ENCODE measurements at places on chromosomes 5 and 9.

DNA sequence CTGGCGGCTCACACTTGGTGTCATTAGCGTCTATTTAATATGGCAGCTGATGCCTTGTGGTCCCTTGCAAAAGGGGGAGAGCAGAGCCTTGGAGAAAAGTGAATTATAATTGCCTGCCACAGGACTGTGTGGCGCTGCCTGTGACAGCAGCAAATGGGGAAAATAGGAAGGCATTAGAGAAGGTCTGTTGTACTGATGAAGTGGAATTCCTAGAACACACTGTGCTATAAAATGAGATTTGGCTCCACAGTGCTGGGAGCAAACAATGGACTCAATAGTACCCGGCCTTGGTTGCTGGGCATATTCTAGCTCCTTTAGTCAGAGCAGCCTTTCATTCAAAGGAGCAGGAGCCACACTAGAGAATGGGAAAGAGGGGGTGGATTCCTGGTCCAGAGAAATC is 21.3 kb downstream of the SEMA6A start:
- no peak for DNase-seq

- DNase-seq, result no peak
Observed at GRCh38 chr5:133825631-133826289, 142.7 kb downstream of the C5orf15 start.

DNA sequence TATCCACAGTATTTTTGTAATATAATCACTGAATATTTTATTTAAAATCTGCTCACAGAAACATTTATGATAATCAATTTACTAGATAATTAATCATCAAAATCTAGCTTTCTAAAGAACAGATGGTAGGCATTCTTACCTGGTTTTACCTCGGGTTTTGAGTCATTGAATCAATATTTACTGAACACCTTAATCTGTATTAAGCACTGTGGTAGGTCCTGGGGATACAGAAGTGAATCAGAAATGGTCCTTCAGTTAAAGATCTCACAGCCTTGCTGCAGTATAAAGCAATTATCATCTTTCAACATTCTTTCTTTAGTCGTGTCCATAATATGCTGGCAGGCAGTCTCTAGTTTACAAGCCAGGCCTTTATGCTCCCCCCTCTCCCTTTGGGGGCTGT is 2.0 kb upstream of the MEIKIN start:
- DNase-seq, result no peak

DNA sequence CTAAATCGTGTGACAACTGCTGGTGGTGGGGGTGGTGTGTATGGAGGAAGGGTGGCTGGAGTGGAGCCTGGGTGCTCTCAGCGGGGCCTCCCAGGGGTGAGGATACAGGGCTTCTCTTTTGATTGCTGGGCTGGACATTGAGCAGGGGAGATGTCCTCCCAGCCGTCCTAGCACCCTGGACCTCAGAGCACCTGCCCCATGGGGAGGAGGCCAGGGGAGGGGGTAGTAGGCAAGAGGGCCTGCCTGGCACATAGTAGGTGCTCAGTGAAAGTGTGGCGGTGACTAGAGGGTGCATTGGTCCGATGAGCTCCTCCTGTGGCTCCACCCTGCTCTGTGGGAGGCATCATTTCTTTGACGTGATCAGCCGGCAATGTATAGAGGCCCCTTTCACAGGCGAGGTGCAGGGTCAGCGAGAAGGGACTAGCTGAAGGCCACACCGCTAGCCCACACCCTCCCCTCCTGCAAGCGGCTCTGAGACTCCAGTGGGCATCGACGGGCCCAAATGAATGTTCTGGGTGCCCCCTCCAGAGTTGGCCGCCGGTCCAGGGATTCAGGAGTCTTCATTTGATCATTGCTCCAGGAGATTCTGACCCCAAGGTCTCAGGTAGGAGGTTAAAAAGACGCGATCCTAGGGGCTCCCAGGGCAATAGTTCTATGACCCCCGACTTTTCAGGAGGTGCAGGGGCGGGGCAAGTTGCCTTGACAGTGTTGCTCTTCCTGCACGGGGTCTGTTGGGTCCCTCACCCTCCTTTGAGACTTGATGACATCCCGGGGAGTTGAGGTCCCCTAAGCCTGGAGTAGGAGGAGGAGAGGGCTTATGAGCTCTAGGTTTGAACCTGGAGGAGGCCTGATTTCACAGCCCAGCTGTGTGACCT is 255.5 kb downstream of the PBX3 start:
- no peak for DNase-seq

DNA sequence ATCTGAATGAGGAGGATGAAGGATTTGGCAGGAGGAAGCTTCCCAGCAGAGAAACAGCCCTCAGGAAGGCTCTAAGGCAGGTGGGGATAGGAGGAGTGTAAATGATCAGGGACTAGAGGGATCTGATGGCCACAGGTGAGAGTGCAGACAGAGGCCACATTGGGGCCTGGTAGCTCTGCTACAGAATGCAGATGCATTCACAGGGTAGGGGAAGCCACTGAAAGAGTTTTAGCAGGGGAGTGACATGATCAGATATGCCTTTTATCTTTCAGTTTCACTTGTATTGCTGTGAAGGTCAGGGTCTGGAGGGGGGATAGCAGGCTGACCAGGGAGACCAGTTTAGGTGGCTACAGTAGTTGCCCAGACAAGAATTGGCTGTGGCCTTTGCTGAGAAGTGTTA is 3.0 kb downstream of the TXNDC15 start:
- no peak for DNase-seq

DNA sequence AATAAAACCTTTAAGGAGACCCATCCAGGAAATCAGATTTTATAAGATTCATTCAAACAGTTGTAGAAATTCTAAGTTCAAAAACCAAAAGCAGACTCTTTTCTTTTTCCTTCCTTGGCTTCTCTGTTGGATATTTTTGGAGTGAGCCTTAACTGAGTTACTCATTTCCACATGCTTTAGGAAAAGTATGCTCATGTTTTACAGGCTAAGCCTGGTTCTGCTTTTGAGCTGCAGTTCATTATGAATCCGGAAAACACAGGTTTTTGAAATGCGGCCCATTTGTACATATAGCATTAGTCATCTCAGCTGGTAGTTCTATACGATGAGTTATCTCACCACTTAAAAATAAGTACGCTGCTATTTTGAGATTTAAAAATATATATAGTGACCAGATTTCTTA is 156.6 kb upstream of the DMRT1 start:
- DNase-seq, result no peak

- DNase-seq, result no peak
Observed at GRCh38 chr9:107284636-107285035, 1.6 kb downstream of the RAD23B start.

- no peak for DNase-seq
Observed at GRCh38 chr5:56585999-56586691, 229.2 kb upstream of the MAP3K1 start.

DNA sequence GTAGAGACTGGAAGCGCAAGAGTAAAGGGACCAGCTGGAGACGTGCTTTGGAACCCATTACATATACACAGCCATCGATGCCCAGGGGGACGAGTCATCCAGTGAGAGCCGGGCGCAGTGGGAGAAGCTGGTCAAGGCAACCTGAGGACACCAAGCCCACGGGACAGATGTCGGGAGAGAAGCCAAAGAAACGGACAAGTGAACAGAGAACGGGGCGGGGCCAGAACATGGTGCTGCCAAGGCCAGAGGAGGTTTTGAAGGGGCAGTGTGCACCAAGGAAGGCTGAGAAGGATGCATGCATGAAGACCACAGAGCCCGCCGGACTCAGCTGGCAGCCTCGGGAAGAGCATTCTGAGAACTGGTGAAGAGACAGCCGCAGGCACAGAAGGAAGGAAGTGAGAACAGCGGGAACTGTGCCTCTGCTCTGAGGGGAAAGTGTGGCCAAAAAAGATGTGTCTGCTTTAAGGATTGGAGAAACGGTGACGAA is 20.3 kb downstream of the CAMSAP1 start:
- DNase-seq, result no peak

DNA sequence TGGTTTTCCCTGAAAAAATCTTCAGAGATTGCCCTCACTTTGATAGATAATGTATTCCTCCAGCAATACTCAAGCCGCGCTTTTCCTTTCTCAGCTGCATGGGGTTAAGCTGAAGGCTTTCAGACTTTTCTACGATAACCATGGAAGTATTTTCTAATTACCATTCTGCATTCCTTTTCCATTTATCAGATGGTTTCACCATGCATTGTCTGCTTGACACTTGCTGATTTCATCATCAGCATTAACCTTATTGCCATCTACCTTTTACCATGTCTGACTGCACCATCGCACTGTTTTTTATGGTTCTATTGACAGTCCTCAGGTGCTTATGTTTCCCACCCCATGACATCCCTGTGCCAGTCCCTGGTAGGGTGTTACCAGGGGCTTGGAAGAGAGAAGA is 91.6 kb downstream of the DMAC1 start:
- DNase-seq, result no peak

GRCh38 chr5:113682497-113683136 is 169.1 kb downstream of the YTHDC2 start:
- DNase-seq, result no peak

- DNase-seq, result no peak
Observed at GRCh38 chr9:73006986-73007385, 54.1 kb upstream of the ALDH1A1 start.

DNA sequence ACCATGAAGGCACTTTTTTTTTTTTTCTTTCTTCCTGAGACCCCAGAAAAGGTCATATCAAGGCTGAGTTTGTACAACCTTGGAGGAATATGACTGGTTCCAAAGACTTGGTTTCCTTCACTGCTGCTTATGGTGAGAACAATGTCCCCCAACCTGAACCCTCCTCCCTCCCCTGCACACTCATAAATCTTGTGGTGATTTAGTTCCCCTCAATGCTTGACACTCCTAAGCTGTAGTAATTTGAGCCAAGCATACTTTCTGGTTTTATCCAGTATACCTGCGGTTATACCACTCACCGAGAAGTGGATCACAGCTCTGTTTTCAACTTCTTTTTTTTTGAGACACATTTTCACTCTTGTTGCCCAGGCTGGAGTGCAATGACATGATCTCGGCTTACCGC is 149.9 kb upstream of the KLF4 start:
- no peak for DNase-seq

GRCh38 chr9:109926421-109926869 is 146.4 kb downstream of the PALM2AKAP2 start:
- no peak for DNase-seq

- no peak for DNase-seq
Observed at GRCh38 chr5:172478256-172478655, 23.9 kb upstream of the SH3PXD2B start.

DNA sequence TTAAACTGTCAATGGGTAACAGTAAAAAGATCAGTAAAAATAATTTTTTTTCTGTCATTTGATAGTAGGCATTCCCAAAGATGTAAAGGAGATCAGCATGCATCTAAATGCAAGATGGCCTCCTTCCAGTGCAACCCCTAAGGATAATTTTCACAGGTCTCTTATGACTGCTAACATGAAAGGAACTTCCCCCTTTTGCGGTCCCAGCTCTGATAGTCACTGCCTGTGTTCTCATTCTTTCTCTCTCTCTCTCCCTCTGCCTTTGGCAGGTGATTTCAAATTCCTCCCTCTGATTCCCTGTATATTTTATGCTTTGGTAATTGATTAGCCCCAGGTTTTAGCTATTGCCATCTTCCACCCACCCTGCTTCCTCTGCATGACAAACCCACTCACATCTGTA is 8.9 kb downstream of the SPINK14 start:
- DNase-seq, result no peak

DNA sequence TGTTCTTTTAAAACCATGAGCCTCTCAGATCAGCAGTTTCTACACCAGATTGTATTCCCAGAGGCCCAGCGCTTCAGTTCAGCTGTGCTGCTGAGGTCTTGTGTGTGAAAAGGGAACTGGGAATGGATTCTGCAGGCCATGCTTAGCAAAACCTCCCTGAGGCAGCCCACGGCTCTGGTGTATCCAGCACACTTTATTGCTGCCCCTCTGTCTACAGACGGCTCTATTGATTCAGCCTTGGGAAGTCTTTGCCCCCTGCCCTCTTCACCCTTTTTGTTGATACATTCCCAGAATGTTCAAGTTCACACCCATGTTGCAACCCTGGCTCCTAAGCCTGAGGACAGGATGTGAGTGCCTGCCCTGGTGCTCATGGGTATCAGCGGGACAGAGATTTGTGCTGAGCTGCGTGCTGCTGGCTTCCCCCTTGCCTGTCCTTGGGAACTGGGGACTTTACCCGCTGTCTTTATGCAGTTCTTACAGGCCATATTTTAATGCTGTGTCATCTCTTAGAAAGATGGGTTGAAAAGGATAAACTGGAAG is 37.3 kb downstream of the ARHGAP26 start:
- DNase-seq, result no peak

DNA sequence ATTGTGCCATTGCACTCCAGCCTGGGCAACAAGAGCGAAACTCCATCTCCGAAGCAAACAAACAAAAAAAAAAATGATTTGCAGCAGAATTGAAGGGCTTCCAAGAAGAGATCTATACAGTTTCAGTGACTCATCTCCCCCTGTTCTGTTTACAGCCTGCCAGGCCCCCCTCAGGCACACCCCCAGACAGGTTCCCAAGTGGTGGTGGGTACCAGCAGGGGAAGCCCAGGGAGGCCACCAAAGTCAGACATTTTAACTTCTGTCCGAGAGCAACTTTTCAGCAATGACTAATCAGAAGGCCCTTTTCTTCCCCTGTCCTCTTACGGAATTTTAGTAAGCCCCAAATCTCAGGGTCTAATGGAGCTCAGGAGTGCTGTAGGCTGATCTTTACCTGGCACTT is 98.7 kb downstream of the PAX5 start:
- DNase-seq, result no peak

GRCh38 chr5:172686111-172686510 is 45.0 kb downstream of the NEURL1B start:
- no peak for DNase-seq

DNA sequence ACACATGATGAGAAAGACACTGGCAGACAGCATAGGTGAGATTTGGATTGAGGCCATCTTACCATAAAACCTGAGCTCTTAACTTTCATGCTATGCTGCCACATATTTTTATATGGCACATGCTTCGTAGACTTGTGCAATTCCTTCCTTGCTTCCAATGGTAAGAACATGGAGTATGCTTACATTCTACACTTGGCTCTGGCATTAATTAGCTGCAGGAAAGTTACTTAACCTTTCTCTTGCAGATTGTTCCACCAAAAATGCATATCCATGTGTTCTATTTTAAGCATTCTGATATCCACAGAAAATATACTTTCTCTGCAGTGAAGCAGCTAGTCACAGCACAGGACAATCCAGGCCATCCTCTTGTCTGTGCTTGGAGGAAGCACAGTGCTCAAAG is 119.4 kb downstream of the MPDZ start:
- DNase-seq, result no peak

GRCh38 chr5:173973616-173973969 is 15.4 kb upstream of the C5orf47 start:
- DNase-seq, result no peak
